HCEC 1CT (cell line): ENCODE measurements at places on chromosomes 7 and 10.

- DNase-seq, result no peak
Observed at GRCh38 chr7:3217166-3217565, 83.9 kb upstream of the SDK1 start.

GRCh38 chr10:44424957-44425356 lies 40.1 kb upstream of the CXCL12 start:
- no peak for DNase-seq

DNA sequence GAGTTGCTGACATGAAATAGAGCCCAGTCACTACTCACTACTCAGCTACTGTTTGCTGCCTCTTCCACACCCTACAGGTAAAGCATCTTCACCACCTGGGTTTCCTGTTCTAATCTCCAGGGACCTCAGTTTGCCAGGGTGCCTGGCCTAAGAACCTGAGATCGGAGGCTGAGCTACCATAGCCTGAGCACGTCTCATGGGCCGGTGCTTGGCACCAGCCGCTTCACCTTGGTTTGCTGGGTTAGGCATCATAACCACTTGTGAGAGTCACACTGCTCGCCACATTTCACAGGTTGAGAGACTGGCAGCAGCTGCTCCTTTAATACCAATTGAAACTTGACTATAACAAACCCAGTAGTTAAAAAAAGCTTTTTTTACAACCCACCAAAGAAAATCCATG lies 75.1 kb downstream of the EMX2 start:
- no peak for DNase-seq

GRCh38 chr10:34047389-34047788 lies 712.9 kb upstream of the NRP1 start:
- no peak for DNase-seq

GRCh38 chr10:114021154-114021553 lies 22.5 kb upstream of the ADRB1 start:
- DNase-seq, result no peak

DNA sequence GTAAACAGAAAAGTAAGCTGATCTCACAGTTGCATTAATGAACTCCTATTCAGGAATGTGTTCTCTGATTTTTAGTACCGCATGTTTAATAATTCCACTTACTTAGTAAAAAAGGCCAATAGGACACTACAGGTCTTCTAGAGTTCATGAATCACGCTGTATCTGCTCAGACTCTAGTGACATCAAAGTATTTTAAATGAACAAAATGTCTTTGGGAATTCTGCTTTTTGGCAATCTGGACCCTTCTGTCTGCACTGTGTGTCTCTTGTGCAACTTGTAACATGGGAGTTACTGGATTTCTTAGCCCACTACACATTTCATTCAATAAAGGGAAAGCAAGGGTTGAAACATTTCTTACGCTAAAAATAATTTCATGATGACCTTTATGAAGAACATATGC lies 50.2 kb downstream of the RABGEF1 start:
- no peak for DNase-seq

DNA sequence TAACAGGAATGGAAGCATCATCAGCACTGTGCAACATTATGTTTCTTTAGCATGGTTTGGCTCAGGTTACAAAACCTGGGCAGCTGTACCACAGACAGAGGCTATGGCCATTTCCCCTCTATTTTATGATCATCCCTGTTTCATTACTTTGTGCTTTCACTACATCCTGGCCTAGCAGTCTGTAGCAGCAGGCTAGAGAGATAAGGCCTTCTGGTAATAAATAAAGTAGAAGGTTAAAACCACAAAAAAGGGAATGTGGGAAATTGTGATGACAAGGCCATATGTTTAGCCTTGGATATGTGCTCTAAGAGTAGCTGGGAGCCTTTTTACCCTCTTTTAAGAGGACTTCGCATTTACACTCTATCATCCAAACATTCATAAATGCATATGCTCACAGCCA lies 266.2 kb upstream of the PHF14 start:
- no peak for DNase-seq

- DNase-seq, result no peak
Observed at GRCh38 chr10:23886355-23886754, 322.6 kb upstream of the KIAA1217 start.

- no peak for DNase-seq
Observed at GRCh38 chr7:140212100-140212881, 35.5 kb upstream of the KDM7A start.

DNA sequence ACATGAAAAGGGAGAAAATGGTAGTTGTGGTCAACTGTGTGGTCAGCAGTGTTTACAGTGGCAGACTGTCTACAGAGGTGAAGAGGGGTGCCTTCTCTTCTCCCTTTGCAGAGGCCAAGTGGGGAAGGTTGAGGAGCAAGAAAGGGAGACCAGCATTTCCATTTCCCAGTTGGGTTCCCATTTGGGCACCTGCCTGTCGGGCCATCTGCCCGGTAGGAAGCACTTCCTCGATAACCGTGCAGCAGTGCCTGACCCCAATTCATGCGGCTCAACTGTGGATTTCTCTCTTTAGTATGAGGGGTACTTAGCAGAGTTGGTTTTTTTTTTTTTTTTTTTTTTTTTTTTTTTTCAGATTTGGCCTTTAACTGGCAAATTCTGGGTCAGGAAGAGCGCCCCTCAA lies 127.0 kb downstream of the CCDC3 start:
- no peak for DNase-seq

DNA sequence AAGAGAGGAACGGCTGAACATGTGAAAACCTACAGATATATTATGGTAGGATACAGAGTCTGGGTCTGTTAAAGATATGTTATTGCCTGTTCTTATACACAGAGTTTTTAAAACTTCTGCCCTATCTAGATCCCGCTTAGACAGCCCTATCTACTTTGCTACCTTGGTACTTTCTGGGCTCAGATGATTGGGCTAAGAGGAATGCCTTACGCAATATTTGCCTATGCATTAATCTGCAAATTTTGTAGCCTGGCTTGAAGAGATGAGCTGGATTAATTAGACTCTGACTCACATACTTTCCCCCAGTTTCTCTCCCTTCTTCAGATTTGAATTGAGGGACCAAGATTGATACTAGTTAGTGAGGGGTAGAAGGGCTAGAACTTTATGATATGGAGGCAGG lies 33.6 kb upstream of the A1CF start:
- peak; percentile 5 for DNase-seq

GRCh38 chr10:78808736-78809367 lies 259.9 kb upstream of the ZMIZ1 start:
- DNase-seq, result no peak

DNA sequence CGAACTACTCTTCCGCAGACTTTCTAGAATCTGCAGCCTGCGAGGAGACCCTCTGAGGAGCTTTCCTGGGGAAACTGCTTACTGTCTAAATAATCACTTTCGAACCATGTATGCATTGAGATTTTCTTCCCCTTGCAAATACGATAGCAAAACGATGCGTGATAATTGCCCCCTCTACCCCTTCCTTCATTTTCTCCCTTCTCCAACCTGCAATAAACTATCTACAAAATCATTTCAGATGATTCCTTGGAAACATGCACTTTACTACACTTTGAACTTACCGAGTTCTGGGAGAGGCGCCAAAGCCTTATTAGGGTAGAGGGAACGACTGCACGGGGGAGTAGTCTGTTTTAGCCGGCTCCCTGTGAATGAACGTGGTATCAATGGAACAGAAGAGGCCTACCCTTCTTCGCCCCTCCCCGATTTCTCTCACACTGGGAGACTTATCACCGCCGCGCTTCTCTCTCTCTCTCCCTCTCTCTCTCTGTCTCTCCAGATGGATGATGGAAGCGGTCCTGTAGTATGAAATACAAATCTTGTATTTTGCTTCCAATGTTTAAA lies at the start of gene FGFBP3:
FGFBP3 (minus strand) TSS at position 370 of the 561 bp plus-strand sequence. CDS start 517 bp downstream, outside the sequence.
- peak; percentile 61 for DNase-seq

GRCh38 chr10:22674573-22674930 lies 39.8 kb downstream of the PIP4K2A start:
- DNase-seq, result peak; percentile 40

GRCh38 chr10:61076572-61077114 lies 132.7 kb upstream of the RHOBTB1 start:
- DNase-seq, result no peak

DNA sequence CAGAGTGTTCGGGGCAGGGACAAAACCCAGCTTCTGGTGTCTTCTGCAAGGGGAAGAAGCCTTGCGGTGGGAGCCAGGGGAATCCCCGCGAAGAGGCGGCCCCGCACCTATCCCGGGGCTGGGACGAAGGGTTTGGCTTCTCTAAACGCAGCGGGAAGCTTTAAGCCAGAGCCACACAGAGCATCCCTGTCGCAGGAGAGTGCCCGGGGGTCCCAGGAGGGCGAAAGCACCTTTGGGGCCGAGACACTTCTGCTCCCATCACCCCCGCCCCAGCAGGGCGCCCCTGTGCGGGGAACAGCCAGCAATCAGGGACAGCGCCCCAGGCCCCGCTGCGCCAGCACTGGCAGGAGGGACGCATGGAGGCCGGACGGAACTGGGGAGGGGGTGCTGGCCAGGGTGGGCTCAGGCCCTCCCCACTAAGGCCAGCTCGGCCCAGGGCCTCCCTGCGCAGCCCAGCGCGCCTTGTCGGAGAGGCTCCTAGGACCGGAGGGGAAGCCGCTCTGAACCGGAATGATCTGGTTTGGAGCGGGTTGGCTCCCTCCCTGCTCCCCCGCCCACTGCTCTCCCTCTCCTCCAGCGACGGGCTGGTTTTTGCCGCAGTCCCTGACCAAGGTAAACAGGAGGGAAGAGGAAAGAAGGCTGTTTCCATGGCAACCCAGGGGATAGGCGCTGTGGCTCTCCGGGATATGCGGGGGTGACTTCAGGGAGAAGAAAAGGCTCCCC lies 63.9 kb downstream of the TMEM209 start:
- peak; percentile 49 for DNase-seq

DNA sequence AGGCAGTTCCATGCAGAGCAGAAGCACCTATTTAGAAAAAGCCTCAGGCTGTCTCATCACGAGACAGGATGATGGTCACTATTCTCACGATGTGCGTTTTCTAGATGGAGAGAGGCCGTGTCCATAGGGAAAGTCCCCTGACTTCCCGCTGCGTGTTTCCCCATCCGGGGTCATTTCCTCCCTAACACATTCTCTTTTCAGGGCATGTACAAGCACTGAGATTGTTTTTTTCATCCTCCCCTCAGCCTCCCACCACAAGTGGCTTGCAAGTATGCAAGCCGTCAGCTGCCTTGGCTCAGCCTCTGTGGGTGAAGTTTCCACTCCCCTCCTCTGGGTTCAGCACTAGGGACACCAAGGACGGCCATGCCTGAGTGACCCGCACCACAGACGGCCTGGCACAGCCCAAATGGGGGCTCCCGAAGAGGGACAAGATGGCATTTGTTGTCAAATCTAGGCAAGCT lies 2.7 kb upstream of the CALML5 start:
- DNase-seq, result no peak

- no peak for DNase-seq
Observed at GRCh38 chr10:125639846-125640245, 43.1 kb downstream of the TEX36 start.

GRCh38 chr10:83625831-83626360 lies 513.4 kb upstream of the GHITM start:
- DNase-seq, result no peak

DNA sequence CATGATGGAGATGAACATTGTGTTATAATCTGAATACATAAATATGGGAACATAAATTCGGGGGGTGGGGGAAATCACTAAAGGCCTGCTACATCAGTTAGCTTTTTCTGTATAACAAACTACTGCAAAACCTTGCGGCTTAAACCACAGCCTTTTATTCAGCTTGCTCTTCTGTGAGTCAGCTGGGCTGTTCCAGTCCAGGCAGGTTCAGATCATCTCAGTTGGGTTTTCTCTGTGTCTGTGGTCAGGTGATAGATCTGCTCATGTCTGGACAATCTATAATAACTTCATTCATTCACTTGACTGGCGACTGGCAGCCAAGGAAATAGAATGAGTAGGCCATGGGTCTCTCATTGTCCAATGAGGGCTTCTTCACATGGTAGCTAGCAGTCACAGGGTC lies 23.5 kb downstream of the HTR7 start:
- DNase-seq, result no peak

- DNase-seq, result no peak
Observed at GRCh38 chr10:26432938-26433337, 5.2 kb upstream of the APBB1IP start.

- no peak for DNase-seq
Observed at GRCh38 chr7:129906700-129907099, 46.1 kb downstream of the UBE2H start.
